ENCODE measurements at places on chromosomes 1 and 21. TPM values are rescaled to one million over a fixed set of nuclear protein-coding genes. Genes with fewer than 3 reads are reported as not detected.

The DIO1 gene
- total RNA-seq = not detected

The OR2M3 gene
- not detected for total RNA-seq

The FAM78B gene
- 2.0 TPM for total RNA-seq

The ACAP3 gene
- 43.3 TPM for total RNA-seq

The RIPPLY3 gene
- not detected for total RNA-seq

The OR2T35 gene
- not detected for total RNA-seq

The PRELP gene
- total RNA-seq = 67.4 TPM

The APCS gene
- total RNA-seq = not detected

GRCh38 chr21:14453339-14454015 is 70.5 kb upstream of the HSPA13 start:
- no peak for DNase-seq

GRCh38 chr1:39653546-39654031 is 14.1 kb upstream of the HEYL start:
- DNase-seq = peak; percentile 93

GRCh38 chr1:101357444-101357986 is 120.7 kb downstream of the S1PR1 start:
- no peak for DNase-seq

GRCh38 chr1:214637722-214638458 is 34.9 kb downstream of the CENPF start:
- no peak for DNase-seq

- no peak for DNase-seq
These were observed 21.2 kb downstream of the ACTRT2 start for GRCh38 chr1:3042481-3042880.

GRCh38 chr1:1619917-1620361 is 4.6 kb downstream of the MIB2 start:
- no peak for DNase-seq

DNA sequence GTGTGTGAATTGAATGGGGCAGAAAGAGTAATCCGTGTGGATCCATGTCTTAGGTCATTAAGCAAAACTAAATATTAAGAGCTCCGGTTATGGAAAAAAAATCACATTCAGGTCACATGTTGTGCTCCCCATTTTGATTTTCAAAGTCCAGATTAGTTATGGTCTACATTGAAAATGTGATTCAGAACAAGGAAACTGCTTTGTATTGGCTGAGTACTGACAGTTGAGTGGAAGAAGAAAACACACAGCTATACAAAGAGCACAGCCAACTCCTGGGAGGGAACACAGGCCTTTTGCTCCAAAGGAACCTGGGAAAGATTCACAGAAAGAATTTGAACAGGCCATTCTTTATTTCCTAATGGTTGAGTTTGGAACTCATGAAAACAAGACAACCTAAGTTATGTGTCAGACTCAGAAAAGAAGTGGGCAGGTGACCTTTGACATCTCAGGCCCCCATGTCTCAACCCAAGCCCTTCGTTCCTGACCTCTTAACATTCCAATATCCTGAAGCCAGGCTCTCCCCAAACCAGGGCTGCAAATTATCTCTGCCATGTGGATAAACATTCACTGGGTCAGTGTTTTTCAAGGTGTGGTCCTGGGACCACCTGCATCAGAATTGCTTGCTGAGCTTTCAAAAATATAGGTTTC is 159.3 kb upstream of the LMO4 start:
- no peak for DNase-seq

GRCh38 chr1:33228935-33229487 is 27.3 kb upstream of the ZNF362 start:
- peak; percentile 75 for DNase-seq

GRCh38 chr1:167425482-167425881 is 92.8 kb downstream of the CD247 start:
- no peak for DNase-seq

- DNase-seq = no peak
These were observed 47.8 kb downstream of the SKI start for GRCh38 chr1:2275796-2276536.

DNA sequence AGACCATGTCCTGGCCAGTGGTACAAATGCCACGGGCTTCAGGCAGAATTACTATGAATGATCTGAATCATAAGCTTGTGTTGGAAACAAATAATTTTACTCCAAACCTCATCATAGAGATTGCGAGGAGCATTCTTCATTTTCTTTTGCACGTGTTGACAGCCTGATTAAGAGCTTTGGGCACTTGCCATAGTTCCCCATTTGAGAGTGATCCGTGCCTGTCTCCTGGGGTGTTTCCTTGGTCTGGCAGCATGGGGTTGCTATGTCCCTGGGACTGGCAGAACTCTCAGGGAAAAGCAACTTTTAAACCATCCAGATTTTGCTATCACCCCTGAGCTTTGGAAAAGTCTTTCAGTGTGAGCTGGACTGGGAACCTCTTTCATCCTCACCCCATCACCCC is 54.3 kb upstream of the KCNJ6 start:
- no peak for DNase-seq

DNA sequence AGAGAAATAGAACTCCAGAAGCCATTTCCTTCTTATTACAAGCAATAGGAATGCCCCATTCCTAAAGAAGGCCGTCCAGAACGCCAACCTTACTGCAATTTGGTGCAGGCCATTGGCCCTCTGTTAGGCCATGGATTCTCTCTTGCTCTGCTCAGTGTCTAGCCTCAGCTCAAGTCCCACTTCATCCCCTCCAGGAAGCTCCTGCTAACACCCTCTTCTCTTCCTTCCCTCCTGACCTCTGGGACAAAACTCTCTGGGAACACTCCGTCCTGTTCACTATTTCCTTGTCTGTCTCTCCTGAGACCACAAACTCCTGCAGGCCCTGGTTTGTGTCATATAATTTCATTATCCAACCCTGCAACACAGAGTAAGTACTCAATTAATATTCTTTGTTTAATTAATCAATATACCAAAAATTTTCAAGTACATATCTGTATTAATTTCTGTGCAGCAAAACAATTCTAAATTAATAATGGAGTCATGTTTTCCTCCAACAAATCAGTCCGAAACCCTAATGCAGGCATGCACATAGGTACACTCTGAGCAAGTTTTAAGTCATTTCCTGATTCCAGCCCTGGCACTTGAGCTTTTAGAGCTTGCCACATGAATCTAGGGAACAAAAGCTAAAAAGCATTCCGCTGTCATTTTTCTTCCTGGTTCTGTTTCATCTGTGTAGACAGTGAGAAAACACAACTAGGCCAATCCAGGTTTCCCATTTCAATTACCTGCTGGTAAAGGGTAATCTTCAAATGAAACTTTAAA is 245.3 kb downstream of the SETD4 start:
- no peak for DNase-seq

DNA sequence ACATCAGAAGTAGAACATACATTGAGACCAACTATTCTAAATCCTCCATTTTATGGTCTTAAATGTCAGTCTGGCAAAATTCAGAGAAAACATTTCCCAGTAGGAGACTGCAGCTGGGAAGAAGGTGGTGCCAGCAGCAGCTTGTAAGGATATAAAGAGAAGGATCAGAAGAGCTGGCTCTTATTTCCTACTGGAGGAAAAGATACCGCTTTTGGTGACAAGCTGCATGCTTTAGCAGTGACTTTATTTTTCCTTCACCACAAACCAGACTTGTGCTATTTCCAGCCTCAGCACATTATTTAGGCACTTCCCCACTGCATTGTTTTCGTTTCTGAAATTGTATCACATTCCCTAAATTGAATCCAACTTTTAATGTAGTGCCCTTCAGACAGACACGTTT is 28.4 kb downstream of the RNF11 start:
- no peak for DNase-seq

GRCh38 chr1:161139766-161140165 is 7.3 kb upstream of the DEDD start:
- DNase-seq = no peak

GRCh38 chr1:243792891-243793290 is 57.2 kb downstream of the AKT3 start:
- no peak for DNase-seq

GRCh38 chr1:166939741-166940375 is 35.5 kb downstream of the ILDR2 start:
- no peak for DNase-seq

- DNase-seq = peak; percentile 61
These were observed 3.8 kb downstream of the GJB3 start for GRCh38 chr1:34784751-34785221.

GRCh38 chr1:2375923-2376260 is 15.5 kb downstream of the MORN1 start:
- peak; percentile 50 for DNase-seq

Data from sigmoid colon (tissue), 7 donors.